ENCODE measurements at places on chromosomes 7 and 10.

- no peak for DNase-seq
Measured at GRCh38 chr7:44533301-44534055, 7.7 kb downstream of the NPC1L1 start.

GRCh38 chr7:36157527-36158320 lies 4.7 kb downstream of the EEPD1 start:
- no peak for DNase-seq

- no peak for DNase-seq
Measured at GRCh38 chr10:93072225-93072712, 1.4 kb upstream of the CYP26A1 start.

DNA sequence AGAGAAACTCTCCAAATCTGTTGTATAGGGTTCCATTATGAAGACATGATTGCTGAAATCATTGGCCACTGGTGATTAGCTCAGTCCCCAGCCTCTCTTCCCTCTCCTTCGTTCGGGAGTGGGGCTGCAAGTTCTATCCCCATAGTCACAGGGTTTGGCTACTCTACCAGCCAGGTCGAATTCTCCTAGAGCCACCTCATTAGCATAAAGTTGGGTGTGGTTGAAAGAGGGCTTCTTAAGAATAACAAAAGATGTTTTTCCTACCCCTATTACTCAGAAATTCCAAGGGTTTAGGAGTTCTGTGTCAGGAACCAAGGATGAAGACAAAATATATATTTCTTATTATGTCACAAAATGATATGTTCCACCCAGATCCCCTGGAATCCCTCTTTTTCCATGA lies 166.2 kb upstream of the YAE1 start:
- no peak for DNase-seq

DNA sequence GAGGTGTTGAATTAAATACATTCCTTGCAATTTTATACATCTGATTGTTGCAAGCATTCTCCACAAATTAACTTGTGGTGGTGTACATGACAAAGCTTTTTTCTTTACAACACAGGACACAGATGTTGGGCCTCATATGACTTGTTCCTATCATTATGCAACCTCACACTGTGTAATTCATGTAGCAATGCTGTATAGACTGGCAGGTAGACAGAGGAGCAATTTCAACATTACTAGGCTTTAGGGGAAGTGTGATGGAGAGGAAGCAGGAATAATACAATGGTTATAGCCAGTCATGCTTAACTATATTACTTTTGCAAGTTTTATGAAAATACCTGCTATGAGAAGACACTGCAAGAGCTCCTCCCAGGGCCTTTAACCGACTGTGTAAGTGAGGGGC lies 832.1 kb downstream of the CNTNAP2 start:
- no peak for DNase-seq

DNA sequence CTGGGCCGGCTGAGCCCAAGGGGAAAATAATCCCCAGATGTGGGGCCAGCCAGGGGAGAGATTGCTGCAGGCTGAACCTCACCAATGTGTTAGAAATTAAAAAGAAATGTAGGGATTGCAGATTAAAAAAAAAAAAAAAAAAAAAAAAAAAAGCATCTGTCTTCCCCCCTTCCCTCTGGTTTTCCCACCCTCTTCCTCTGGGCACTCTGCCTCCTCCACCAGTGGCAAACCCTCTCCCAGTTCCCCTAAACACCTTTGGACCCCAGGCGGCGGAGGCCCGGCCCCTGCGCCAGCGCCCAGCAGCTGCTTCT lies 7.1 kb downstream of the MNX1 start:
- DNase-seq = no peak

- no peak for DNase-seq
Measured at GRCh38 chr7:141511316-141511675, 39.9 kb upstream of the AGK start.

DNA sequence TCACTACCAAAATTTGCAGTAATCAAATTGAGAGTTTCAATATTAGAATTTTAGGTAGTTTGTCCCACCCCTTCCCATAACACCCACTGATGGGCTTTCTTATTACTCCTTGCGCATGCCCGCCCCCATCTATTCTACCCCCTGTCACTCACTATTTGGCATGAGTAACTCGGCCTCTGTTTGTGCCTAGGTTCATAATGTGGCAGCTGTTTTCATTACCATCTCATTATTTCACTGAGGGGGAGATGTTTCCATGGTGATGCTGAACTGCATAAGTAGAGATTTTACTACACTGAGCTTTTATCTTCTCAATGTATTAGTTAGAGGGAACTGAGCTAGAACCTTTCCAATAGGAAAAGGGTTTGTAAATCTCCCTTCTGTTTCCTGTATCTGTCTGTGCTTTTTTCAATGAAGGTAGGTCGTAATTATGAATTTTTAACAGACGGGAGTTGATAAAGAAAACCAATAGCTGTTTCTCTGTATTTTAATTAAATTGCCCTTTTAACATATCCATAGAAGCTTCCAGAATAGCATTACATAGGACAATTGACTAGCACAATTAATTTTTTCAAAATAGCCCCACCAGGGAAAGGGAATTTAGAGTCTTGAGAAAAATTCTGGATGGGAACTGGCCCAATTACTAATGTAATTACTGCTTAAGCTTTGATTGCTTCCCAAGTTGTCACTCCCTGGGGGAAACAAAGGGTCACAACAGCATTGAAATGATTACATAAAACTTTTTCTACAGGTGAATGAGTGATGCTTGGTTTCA lies 33.4 kb downstream of the PRPS1L1 start:
- DNase-seq = no peak

- DNase-seq = no peak
Measured at GRCh38 chr10:29158066-29158465, 130.8 kb upstream of the LYZL1 start.

DNA sequence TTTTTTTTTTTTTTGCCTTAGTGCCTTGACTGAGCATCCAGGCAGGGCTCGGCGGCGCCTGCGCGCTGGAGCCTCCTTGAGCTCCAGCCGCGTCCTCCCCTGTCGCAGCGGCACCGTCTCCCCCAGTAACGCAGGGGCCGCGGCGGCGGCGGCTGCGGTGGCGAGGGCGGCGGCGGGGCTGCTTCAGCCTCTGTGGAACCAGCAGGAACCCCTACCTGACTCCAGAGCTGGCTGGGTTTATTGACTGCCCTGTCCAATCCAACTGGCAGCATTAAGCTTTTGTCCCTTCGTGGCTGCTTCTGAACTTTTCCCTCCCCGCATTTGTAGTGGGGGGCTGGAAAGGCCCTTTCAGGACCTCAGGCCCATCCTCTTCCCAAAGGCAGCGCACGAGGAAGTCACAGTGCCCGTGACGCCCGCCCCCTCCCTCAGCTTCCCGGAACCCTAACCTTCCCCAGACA lies at the start of gene GPR85:
GPR85 (minus strand) TSS at position 397 of the 458 bp plus-strand sequence. CDS start 2,106 bp downstream, outside the sequence.
- no peak for DNase-seq

DNA sequence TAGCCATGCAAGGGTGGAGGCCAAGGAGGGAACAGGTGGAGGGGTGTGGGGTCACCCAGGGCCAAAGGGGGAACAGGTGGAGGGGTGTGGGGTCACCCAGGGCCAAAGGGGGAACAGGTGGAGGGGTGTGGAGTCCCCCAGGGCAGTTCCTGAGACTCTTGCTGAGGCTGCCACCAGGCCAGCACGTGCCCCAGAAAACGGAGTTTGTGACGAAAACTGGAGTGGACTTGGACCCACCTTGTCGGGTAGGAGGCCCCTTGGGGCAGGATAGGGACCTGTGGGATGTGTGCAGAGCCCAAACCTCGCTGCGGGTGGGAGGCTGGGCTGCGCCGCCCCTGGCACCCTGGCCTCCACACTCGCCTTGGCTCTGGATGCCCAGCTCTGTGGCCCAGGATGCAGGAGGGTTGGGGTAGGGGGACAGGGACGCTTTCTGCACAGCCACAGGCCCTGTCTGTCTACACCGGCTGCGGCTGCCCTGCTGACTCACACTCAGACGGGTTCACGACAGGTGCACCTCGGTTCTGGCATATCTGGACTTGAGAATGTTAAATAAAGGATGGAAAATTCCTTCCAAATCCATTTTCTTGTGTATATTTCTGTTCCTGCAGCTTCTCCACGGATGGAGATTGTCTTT lies 562 bp upstream of the ADGRA1 start:
- no peak for DNase-seq

DNA sequence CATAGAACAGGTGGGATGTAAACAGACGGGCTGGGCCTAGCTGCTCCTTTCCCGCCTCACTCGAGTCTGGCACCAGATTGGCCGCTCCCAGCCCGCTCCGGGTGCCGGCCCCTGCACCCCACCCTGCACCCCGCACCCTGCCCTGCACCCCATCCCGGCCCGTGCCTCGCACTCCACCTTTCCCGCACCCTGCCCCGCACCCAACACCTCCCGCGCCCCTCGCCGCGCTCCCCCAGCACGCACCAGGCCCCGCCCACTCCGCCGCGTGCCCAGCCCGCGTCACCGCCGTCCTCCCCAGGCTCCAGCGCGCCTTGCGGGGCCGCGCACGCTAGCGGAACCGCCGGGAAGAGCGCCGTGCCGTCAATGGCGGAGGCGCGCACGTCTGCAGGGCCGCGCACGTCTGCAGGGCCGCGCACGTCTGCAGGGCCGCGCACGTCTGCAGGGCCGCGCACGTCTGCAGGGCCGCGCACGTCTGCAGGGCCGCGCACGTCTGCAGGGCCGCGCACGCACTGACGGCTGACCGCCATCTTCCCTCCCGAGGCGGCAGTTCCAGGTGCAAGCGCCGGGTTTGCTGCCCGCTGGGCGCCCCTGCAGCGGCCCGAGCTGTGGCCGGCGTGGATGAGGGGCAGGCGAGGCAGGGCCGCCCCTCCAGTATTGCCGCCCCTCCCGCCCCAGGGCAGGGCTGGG lies at the start of gene UBE3C:
UBE3C (plus strand) TSS at position 503 of the 687 bp plus-strand sequence. CDS start 347 bp downstream, outside the sequence.
- peak; percentile 91 for DNase-seq

DNA sequence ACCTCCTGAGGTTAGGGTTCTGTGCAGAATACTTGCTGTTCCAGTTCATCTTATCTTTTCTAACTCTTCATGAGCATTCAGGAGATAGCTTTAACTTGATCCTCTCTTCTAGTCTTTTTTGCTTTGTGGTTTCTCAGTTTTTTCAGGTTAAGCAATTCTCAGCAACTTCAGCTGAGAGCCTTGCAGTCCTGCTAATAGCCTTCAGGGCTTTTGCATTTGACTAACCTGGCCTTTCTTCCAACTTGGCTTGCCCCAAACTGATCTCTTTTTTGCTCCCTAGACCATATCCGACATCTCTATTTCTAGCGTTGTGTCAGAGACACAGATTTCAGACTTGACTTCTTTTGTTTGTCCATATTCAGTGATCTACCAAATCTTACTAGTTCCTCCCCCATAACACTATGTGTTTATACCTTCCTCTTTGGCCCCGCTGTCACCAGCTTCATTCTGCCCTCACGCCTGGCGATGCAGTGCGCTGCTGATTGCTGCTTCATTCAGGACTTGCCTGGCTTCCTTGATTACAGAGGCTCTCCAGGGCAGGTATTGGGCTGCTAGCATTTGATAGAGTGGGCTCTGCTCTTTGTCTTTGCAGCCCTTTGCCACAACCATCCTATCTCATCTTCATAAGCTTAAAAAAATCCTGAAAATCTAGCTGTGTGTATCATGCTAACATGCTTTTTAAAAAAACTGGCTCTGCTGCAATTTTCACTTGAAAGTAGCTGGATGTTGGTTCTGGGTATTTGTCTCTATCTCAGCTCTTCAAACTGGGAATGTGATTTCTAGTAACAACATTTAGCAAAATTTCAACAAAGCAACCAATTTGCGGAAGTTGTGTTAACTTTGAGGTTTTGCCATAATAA lies 9.6 kb downstream of the CUL1 start:
- no peak for DNase-seq

DNA sequence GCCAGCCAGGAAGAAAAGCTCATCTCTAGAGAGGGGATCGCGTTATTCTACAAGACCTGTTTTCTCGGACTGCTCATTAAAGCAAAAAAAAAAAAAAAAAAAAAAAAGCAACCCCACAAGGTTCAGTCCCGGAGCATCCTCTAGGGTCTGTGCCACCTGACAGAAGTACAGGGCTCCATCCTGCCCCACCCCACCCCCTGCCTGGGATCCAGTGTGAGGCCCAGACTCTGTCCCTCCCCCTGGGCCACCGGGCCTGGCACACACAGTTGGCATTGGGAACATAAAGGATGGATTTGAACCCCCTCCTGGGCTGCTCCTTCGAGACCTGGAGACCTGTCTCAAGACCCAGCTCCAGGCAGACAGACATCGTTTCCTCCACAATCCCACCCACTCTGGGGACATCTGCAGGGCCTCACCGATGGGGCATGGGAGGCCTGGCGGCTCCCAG lies 688 bp downstream of the ORAI2 start:
- DNase-seq = no peak

GRCh38 chr10:71184421-71184820 lies 27.9 kb upstream of the UNC5B start:
- DNase-seq = no peak
